ENCODE measurements at places on chromosomes 4 and X. TPM values are rescaled to one million over a fixed set of nuclear protein-coding genes. Genes with fewer than 3 reads are reported as not detected.

GRCh38 chr4:137701401-137701800 lies 169.1 kb upstream of the PCDH18 start:
- no peaks in the 10 kb centered on the region for H3K27me3 ChIP-seq
- no peak for DNase-seq
- peaks cover 16% of the 10 kb centered on the region for H3K4me1 ChIP-seq
- no peak overlapping the region for H3K4me3 ChIP-seq
- H3K27ac ChIP-seq = peak overlapping the region; percentile 39
- no peaks in the 10 kb centered on the region for H3K36me3 ChIP-seq

DNA sequence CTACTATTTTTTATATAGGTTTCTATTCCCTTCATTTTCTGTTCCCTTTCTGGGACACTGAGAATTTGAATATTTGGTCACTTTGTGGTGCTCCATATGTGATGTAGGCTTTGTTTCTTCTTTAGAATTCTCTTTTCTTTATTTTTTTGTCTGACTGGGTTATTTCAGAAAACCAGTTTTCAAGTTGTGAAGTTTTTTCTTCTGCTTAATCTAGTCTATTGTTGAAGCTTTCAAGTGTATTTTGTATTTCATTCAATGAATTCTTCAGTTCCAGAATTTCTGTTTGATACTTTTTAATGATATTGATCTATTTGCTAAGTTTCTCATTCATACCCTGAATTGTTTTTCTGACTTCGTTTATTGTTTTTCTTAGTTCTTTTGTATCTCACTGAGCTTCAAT lies 96.2 kb upstream of the HAND2 start:
- H3K4me3 ChIP-seq = no peak overlapping the region
- no peak overlapping the region for H3K27ac ChIP-seq
- no peak for DNase-seq

DNA sequence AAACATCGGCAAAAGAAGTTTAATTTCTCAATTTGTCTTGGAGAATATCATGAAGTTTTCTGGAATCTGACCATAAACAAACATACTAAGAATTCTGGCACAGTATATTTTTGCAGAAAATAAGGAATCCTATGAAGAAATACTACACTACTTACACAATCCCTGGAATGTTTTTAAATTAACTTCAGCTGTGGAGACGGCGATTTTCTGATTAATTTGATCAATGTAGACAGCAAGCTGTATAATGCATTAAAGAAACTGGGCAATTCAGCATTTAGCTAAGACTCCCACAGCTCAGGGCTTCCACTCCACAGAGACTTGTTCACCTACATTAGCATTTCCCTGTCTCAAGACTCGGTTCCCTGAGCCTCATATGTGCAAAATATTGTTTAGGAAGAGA lies 12.2 kb downstream of the EGFL6 start:
- peak overlapping the region; percentile 97 for H3K27ac ChIP-seq
- H3K4me1 ChIP-seq = peaks cover 2% of the 10 kb centered on the region
- DNase-seq = no peak
- H3K27me3 ChIP-seq = peaks cover 4% of the 10 kb centered on the region
- no peak overlapping the region for H3K4me3 ChIP-seq

SHROOM2 gene
- total RNA-seq = 8.1 TPM

DNA sequence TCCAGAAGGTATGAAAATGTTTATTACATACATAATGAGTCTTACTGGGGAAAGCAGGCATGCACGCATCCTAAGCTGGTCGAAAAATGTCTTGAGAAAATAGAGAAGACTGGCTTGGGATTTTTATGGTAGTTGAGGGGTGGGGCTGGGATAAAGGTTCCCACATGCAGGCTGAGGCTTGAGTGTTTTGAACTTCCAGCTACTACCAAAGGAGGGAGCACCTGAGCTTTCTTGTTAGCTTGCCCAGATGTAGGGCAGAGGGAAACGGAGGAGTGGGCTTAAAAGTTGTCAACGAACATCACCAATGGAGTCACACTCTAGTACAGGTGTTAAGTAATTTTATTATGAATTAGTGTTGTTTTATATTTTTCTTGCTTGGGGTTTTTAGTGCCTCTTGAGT lies 39.6 kb upstream of the SRPX start:
- no peak overlapping the region for H3K27ac ChIP-seq
- DNase-seq = peak; percentile 11
- H3K27me3 ChIP-seq = no peaks in the 10 kb centered on the region
- H3K36me3 ChIP-seq = no peaks in the 10 kb centered on the region
- H3K4me3 ChIP-seq = no peak overlapping the region
- no peaks in the 10 kb centered on the region for H3K4me1 ChIP-seq

- no peak overlapping the region for H3K27ac ChIP-seq
- H3K4me3 ChIP-seq = no peak overlapping the region
- H3K36me3 ChIP-seq = peaks cover 63% of the 10 kb centered on the region
- DNase-seq = no peak
Measured at GRCh38 chr4:3226467-3226866, 22.5 kb upstream of the MSANTD1 start.

Measured in IMR-90 (cell line).